ENCODE measurements at places on chromosomes 5 and 9.

GRCh38 chr5:58318468-58318867 lies 141.4 kb downstream of the PLK2 start:
- H3K4me1 ChIP-seq = no peaks in the 10 kb centered on the region
- H3K27ac ChIP-seq = no peak overlapping the region
- H3K4me3 ChIP-seq = no peak overlapping the region
- no peaks in the 10 kb centered on the region for H3K27me3 ChIP-seq
- no peak for DNase-seq
- no peaks in the 10 kb centered on the region for H3K36me3 ChIP-seq

- H3K4me1 ChIP-seq = no peaks in the 10 kb centered on the region
- no peak overlapping the region for H3K27ac ChIP-seq
- H3K36me3 ChIP-seq = no peaks in the 10 kb centered on the region
- H3K4me3 ChIP-seq = no peak overlapping the region
- no peak for DNase-seq
Measured at GRCh38 chr5:144547098-144547499, 376.4 kb downstream of the KCTD16 start.

DNA sequence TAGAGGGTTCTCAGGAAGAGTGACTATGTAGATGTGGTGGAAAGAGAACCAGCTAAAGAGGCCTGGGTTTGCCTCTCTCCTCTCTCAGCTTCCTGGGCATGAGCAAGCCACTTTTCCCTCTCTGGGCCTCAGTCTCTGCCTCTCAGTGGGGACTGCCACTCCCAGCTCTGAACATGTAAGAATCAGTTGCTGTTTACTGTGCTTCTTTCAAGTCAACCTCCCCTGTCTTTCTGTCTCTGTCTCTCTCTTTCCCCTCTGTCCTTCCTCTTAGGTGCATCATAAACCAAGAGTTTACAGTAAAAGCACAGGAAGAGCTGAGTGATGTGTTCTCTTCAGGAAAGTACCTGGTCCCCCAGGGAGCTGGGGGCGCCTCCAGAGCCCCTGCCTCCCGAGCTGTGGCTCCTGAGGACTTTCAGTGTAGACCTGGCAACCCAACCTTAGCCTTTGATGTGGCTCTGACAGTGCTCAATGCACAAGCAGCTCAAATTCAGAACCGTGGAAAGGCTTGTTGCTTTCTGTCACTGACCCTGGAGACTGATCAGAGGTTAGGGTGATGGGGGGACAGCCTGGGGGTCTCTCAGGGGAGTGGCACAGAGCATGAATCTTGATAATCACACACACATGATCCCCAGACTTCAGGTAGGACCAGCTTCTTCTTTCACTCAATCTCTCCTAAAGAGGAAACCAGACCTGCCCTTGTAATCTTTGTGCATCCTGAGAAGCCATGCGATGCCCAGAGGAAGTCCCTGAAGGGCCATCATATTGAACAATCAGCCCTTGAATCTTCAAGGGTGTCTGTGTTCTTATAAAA lies 59.4 kb upstream of the TNFSF8 start:
- H3K4me3 ChIP-seq = no peak overlapping the region
- no peak overlapping the region for H3K27ac ChIP-seq
- no peaks in the 10 kb centered on the region for H3K4me1 ChIP-seq
- no peaks in the 10 kb centered on the region for H3K27me3 ChIP-seq
- no peak for DNase-seq

GRCh38 chr5:55316289-55316688 lies 8.5 kb downstream of the MTREX start:
- H3K27ac ChIP-seq = no peak overlapping the region
- H3K4me1 ChIP-seq = no peaks in the 10 kb centered on the region
- no peaks in the 10 kb centered on the region for H3K27me3 ChIP-seq
- no peak for DNase-seq
- H3K36me3 ChIP-seq = no peaks in the 10 kb centered on the region

- no peak for DNase-seq
- no peaks in the 10 kb centered on the region for H3K27me3 ChIP-seq
- H3K4me1 ChIP-seq = 0 out of 2 replicates have a peak, but pooled peaks cover 2% of the 10 kb centered on the region
- H3K27ac ChIP-seq = no peak overlapping the region
- no peaks in the 10 kb centered on the region for H3K36me3 ChIP-seq
- H3K4me3 ChIP-seq = no peak overlapping the region
Measured at GRCh38 chr9:83698976-83699585, 8.7 kb downstream of the UBQLN1 start.

DNA sequence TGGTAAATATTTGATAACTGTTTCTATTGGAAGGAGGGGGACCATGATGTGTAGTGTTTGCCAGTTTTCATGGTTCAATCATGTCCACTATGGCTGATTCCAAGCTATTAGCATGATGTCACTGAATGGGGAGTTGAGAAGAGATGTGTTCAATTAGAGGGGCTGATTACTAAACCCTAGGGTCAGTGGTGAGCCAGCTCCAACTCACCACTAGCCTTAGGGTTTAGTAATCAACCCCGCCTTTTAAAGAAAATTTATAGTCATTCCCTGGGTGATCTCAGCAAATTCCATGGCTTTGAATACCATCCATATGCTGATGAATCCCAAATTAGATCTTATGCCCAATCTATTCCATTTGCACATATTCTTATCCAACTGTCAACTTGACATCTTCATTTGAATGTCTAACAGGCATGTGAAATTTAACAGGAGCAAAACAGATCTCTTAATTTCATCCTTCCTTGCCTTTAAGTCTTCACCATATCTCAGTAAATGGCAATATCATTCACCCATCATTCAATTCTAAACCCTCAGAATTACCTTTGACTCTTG lies 98.8 kb downstream of the GCNT1 start:
- no peaks in the 10 kb centered on the region for H3K36me3 ChIP-seq
- H3K27ac ChIP-seq = no peak overlapping the region
- H3K4me3 ChIP-seq = no peak overlapping the region
- no peaks in the 10 kb centered on the region for H3K27me3 ChIP-seq
- H3K4me1 ChIP-seq = peaks cover 2% of the 10 kb centered on the region
